Head of caudate nucleus (tissue), 42 donors: ENCODE measurements at places on chromosomes 5 and 9.

GRCh38 chr5:149410071-149410470 is 31.0 kb upstream of the IL17B start:
- no peak for DNase-seq

DNA sequence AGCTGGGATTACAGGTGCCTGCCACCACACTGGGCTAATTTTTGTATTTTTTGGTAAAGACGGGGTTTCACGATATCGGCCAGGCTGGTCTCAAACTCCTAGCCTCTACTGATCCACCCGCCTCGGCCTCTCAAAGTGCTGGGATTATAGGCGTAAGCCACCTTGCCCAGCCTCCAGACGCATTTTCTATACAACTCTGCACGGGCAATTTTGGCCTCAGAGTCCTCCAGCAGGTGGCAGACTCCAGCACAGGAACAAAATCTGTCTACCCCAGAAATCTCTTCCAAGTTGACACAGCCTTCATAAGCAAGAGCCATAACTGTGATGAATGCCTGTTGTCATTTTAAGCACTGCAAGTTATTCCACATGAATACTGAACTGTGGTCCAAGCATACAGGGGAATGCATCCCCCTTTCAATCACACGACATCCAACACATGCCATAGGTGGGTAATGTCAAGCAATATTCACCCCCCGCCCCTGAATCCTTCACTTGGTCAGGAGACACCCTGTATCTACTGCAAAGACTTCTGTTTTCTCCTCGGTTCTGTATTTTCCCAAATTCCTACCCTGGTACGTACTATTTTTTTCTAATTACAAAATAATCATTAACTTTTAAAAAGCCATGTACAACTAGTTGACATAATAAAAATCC is 50.8 kb downstream of the ALDH7A1 start:
- no peak for DNase-seq

- no peak for DNase-seq
Measured at GRCh38 chr5:68046445-68046844, 169.1 kb upstream of the PIK3R1 start.

DNA sequence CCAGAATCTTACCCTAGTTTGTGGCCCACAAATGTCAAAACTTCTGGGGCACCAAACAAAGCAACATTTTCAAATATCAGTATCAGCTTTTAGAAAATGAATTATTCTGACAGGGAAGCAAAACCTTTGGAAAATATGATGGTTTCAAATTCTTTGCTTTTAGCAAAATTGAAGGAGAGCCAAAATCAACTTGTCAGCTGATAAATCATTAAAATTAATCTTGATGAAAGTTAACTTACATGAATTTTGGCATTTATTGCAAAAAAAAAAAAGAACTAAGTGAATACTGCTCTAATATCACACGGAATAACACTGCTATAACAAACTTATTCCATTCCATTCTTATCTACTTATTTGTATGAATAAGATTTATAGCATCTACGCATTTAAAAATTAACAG is 158.1 kb upstream of the TARS1 start:
- DNase-seq, result no peak

GRCh38 chr5:102099766-102100331 is 196.2 kb downstream of the SLCO4C1 start:
- DNase-seq, result no peak

DNA sequence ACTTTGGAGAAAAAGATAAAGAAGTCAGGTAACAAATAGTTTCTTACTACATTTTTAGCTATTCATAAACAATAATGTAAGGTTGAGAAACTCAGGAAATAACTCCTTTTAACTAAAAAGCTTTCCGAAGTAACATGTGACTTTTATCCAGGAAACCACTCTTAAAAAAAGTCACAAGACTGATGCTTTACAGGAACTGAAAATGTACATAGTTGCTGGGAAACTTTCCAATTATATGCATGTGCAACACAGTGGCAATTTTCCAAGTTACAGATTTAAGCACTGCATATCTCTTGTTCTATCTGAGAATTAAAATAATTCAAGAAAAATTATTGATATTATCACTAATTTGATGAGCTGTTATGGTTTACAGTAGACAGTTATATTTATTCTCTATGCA is 105.2 kb downstream of the CDH10 start:
- no peak for DNase-seq

GRCh38 chr5:84092738-84093137 is 291.9 kb downstream of the EDIL3 start:
- DNase-seq, result no peak

DNA sequence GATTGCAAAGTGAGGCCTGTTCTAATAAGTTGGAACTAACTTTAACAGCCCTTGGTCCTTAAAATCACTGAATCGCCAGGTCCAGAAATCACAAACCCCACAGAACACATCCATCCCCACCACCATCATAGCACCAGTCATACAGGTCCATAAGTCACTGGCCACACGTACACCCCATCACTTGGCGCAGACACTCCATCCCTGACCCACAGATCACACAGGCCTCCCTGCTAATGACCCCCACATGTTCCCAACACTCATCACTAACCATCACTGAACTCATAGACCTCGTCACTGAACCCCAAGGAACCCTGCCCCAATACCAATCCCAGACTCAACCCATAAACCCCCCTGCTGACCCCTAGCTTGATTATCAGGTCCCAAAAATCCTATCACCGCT is 41.2 kb upstream of the ZNF300 start:
- no peak for DNase-seq

DNA sequence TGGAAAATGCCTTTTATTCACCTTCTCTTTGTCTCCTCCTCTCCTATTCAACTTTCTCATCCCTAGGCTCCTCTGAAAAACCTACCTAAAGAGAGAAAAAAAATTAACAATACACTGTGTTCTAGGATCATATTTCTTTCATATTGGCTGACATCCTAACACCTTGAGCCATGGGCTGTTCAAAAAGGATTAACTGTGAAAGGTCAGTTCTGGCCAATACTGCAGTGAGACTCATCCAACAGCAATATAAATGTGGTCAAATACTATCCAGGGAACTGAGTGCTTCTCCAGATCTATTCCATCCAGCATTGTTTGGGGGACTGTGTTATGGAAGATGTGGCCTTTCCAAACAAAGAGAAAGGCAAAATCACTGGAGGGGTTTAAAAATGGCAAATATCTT is 131.1 kb upstream of the MOCS2 start:
- DNase-seq, result no peak

GRCh38 chr9:82101475-82101874 is 112.9 kb downstream of the SPATA31D1 start:
- DNase-seq, result no peak

DNA sequence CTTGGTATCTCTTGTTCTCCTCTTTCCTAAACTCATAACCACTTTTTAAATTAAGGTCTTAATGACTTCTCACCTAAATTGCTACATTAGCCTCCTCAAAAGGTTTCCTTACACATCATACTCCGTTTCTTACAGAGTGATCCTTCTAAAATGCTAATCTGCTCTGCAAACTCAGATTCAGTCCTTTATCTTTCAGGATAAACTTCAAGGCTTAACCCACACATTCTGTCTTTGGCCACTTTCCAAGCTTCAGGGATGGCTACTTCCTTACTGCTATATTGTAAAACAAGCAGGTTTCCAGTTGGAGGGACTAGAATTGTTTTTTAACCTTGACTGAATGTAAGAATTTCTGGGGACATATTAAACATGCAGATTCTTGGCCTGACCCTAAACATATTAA is 105.5 kb upstream of the CHD1 start:
- DNase-seq, result no peak

- DNase-seq, result peak; percentile 13
Measured at GRCh38 chr9:107487521-107488374, 1.8 kb downstream of the KLF4 start.

DNA sequence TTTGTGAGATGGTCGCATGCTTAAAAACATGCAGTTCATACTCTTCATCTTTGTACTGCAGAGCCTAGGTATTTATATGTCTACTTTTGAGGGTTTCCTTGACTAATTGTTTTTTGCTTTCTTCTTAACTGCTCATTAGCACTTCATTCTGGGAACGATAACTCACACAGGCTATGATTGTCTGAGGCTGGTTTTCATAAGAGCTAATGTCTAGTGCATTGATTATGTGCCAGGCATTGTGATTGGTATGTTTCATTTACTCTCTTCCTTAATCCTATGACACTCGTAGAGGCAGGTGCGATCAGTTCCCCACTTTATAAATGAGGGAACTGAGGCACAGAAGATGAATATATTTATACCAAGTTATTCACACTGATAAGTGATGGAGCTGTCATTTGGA is 93.6 kb downstream of the INSYN2B start:
- DNase-seq, result no peak

DNA sequence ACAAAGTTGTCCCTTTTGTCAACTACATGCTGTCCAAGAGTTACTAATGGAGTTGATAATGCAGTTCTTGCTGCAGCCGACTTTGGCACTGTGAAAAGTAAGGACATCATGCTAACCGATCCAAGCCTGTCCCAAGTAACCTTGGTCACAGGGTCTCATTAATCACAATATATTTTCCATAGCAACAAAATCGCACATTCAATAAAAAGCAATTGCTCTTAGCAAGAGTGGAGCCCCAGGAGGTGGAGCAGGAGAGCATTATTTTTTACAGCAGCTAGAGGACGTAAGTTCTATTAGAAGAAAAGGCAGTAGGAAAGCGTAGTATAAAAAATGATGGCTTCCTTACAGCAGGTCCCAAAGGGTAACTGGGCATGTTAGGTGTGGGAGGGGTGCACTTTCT is 570.3 kb downstream of the EBF1 start:
- no peak for DNase-seq

DNA sequence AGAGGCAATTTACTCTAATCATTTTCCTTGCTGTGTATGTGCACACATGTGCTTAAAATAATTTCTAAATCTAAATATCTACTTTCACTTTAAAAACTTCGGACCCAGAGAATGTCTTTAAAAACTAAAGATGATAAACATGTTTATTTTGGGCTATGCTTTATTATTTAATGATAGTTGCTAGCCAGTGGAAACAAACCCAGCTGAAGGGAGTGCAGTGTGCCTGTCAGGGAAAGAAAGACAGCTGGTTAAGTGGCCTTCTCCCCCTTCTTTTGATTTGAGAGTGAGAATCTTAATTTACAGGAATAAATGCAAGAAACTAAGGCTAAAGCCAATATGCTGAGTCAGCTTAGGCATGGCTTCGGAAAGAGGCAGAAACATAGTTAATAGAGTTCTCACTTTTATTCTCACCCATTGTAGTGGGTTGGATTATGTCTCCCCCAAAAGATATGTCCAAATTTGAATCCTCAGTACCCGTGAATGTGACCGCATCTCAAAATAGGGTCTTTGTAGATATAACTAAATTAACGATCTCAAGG is 111.4 kb downstream of the DCP2 start:
- DNase-seq, result no peak

GRCh38 chr5:132060501-132061161 is at the start of gene IL3:
Gene IL3, plus strand, starts transcription at chr5:132060655. Its CDS starts 52 bp downstream, at chr5:132060707.
- DNase-seq, result peak; percentile 25

DNA sequence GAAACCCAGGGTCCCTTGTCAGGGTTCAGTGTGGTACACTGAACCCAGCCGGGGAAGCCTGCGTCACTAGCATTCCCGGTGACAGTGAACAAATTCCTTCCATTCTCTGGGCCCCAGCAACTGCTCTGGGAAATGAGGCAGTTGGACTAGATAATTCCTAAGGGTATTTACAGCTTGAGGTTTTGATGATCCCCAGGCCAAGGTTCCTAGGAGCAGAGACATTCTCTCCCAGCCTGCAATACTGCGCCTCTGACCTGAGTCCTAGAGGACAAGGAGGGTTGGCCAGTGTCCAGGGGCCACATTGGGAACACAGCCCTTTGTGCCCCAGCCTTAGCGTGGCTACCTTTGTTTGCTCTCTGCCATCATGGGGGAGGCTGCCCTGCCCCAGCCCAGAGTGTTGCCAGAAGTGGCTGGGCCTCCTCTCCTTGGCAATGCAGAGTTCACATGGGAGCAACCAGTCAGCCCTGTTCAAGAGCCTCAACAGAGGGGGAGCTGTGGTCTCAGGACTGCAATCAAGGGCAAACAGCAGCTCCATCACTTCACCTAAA is 178.2 kb downstream of the SEC61B start:
- DNase-seq, result no peak

GRCh38 chr5:42059291-42059690 is 134.2 kb downstream of the FBXO4 start:
- no peak for DNase-seq

DNA sequence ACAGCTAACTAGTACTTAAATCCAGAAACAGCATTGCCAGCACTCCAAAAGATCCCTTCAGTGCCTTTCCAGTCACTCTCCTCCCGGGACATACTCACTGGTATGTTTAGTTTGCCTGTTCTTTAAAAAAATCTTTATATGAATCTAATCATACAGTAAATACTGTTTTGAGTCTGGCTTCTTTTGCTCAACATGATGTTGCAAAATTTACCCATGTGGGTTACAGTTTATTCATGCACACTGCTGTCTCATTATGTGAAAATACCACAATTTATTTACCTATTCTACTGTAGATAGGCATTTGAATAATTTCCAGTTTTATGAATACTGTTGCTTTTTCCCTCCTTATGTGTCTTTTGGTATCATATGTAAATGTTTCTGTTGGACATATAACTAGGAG is 13.5 kb downstream of the NDFIP1 start:
- DNase-seq, result no peak

GRCh38 chr9:60545346-60545877 is 368.8 kb upstream of the SPATA31A5 start:
- DNase-seq, result no peak

DNA sequence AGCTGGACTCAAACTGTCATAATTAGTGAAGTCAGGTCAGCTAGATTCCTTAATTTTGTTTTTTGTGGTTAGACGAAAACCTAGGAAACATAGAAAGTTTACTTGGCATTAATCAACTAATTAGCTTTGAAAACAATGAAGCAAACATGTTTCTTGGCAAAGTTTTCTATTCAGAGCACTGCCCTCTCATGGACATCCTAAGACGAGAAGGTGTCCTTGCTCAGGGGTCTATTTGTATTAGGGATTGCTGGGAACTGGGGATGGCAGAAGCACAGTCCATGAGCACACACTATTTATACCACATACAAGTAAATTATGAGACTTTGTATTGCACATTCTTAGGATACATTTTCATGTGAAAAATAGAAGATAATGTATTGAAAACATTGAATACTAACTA is 49.7 kb downstream of the POC5 start:
- no peak for DNase-seq

- DNase-seq, result no peak
Measured at GRCh38 chr5:100902440-100903038, 543 bp downstream of the ST8SIA4 start.

GRCh38 chr9:4769321-4770080 is 23.2 kb upstream of the RCL1 start:
- no peak for DNase-seq

DNA sequence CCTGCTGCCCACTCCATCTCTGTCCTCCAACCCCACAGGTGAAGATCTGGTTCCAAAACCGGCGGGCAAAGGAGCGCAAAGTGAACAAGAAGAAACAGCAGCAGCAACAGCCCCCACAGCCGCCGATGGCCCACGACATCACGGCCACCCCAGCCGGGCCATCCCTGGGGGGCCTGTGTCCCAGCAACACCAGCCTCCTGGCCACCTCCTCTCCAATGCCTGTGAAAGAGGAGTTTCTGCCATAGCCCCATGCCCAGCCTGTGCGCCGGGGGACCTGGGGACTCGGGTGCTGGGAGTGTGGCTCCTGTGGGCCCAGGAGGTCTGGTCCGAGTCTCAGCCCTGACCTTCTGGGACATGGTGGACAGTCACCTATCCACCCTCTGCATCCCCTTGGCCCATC is 6.4 kb upstream of the SLC6A7 start:
- DNase-seq, result no peak
